H4 (cell line): ENCODE measurements at places on chromosomes 12 and 14. TPM values are rescaled to one million over a fixed set of nuclear protein-coding genes. Genes with fewer than 3 reads are reported as not detected.
A peak's percentile ranks its signal among the peaks of the same experiment; 100 is the strongest.

RABGGTA gene
- total RNA-seq: 15.1 and 18.9 TPM in 2 replicates

DNA sequence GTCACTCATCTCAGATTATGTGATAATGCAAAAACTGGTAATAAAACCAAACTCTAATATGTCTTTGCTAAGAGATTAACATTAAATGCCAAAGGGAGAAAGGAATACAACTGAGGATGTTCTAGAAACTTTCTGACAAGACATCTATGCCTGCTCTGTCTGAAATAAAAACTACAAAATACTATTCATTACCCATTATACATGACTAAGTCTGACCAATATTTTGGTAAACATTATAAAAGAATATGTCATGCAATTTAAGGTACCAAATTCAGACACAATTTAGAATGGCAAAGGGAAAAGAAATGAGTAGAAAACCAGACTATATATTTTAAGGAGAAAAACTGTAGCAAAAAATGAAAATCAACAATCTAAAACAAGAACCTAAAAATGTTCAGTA lies 39.5 kb downstream of the UBR7 start:
- DNase-seq: no peak

PPP1R13B gene
- total RNA-seq: 2.6 and 2.9 TPM in 2 replicates

GRCh38 chr12:121949648-121950397 lies 31.4 kb downstream of the CFAP251 start:
- peak; percentile 93 for DNase-seq

GRCh38 chr12:107645630-107646333 lies 39.8 kb upstream of the PWP1 start:
- no peak for DNase-seq

MIP gene
- 0.17 TPM in 1 of 2 replicates, not detected in the other for total RNA-seq

GRCh38 chr12:92928421-92928961 lies 604 bp downstream of the EEA1 start:
- no peak for DNase-seq

DNA sequence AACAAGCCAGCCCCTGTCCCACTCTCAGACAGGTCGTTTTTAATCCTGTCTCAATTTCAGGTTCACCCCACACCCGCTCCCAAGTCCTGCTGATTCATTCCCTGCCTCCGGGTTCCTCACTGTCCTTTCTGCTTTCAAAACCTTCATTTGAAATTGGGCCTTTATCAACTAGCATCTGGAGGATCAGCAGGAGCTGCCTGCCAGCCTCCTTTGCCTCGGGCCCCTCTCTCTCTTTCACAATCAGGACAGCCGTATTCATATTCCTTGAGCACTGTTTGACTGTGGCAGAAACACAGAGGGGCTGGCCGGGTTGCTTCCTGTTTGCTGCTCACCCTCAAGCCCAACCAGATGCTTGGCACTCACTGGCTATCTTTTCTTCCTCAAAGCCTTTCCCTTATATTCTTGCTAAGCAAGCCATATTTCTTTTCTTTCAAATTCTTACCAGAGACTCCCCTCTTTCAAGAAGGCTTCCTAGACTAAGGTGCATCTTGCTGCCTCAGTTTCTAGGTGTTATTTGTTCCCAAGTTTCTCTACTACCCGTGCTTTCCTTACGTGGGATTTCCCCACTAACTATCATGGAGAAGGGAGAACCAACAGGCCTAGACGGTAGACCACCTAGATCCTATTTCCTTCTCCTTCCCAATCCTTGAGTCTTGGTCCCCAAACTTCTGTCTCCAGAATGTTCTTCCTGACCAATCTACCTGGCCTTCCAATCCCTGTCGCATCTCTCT lies 3.0 kb downstream of the GALNT6 start:
- peak; percentile 42 for DNase-seq

DNA sequence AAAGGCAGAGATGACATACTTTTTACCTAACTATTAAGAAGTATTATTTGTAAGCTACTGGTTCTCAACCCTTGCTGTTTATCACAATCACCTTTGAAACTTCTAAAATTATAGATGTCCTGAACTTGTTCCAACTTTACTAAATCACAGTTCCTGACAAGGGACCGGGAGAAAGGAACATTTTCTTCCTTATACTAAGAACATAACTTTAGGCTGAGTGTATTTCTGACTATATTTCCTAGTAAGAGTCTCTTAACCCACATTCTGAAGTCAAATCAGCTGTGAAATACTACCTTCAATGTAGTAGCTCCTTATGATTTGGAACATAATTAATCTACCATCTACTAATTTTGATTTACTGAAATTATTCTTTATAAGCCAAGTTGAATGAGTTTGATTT lies 80.2 kb downstream of the BAZ1A start:
- no peak for DNase-seq

SERPINA9 gene
- not detected in 2 replicates for total RNA-seq

DNA sequence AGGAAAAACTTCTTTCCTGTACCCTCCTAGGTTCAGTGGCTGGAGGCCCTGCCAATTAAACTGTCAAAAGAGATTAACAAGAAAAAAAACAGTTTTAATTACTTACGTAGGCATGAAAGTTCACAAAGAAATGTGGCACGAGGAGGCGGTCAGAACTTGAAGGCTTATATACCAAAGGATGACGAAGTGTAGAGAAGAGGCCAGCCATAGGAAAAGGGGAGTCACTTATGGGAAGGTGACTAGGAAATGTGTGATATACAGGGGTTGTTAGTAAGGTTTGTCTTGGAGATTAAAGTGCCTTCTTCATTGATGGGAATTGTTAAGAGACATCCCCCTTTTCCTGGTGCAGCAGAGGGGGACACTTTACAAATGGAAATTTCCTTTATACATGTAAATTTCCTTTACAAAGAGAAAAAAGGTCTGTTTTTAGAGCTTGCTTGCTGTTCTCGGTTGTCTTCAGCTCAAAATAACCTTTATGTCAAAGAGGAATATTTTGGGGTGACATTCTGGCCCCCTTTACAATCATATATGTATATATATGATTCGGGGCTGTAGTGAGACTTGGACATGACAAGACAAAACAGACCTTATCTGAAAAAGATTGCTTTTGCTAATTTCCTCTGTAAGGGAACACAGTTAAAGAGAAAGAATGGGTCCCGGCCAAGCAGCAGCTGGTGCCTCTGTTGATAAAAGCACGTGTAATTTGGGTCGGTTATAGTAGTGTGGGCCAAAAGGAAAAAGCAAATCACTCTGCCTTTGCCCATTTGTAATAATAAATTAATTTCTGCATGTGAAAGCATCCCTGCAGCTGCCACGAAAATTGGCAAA lies 38.6 kb downstream of the SYNE2 start:
- no peak for DNase-seq

LRIG3 gene
- total RNA-seq: 36.0 and 42.1 TPM in 2 replicates

DNA sequence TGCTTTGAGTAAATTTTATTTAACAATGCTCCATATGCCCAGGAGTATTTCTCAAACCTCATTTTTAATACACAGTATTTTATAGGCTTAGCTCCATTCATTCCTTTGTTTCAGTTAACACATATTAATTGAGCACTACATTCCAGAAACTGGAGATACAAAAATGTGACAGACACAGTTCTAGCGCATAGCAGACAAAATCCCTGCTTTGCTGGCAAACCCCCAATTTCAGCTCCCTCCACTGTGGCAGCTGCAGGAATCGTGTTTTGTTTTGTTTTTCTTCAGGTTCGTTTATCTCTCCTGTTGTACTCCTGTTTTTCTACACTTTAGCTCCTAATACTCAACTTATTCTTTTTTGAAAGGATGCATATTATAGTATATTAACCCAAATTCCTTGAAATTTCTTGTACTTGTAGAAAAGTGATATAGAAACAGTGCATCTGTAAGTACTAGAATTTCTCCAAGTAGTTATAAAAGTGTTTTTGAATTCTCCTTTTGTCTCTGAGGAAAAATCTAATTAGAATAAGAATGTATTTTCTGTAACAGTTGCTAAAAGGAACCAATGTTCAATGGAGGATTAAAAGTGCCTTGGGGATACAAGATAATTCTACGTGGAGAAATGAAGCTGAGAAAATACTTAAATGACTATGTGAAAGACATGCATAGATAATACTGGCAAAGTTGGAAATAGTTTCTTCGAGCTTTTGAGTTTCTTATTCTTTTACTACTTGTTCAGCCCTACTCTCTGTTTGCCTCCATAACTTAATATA lies 6.4 kb upstream of the RAB21 start:
- no peak for DNase-seq
